ENCODE measurements at places on chromosomes 2 and 18.
A peak's percentile ranks its signal among the peaks of the same experiment; 100 is the strongest.

GRCh38 chr2:14143435-14143834 is 489.1 kb upstream of the LRATD1 start:
- DNase-seq = no peak

- DNase-seq = no peak
Measured at GRCh38 chr18:33761363-33761762, 183.3 kb downstream of the ASXL3 start.

DNA sequence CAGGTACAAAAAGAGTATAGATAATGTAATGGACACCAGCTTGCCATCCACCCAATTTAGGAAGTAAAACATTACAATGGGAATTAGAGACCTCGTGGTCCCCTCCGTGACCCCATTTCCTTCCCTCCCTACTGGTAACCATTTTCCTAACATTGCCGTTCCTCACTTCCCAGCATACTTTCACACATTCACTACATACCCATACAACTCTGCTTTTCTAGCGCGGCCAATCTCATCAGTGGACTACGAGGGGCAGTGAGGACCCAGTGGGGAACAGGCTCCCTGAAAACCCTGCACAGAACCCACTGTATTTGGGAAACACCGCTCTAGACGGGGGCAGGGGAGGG is 1.1 kb downstream of the ENOSF1 start:
- DNase-seq = peak; percentile 19

DNA sequence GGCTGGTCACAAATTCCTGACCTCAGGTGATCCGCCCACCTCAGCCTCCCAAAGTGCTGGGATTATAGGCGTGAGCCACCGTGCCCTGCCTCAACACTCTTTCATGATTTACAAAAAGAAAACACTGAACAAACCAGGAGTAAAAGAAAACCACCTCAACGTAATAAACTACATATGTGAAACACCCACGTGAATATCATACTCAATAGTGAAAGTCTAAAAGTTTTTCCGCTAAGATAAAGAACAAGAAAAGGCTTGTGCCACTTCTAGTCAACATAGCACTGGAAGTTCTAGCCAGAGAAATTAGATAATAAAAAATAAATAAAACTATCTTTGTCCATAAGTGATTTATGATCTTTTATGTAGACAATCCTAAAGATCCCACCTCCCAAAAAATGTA is 68.5 kb downstream of the ROCK2 start:
- no peak for DNase-seq

GRCh38 chr2:160213511-160213910 is 13.4 kb upstream of the ITGB6 start:
- DNase-seq = no peak

GRCh38 chr2:51103205-51103604 is 71.3 kb upstream of the NRXN1 start:
- peak; percentile 88 for DNase-seq

- DNase-seq = no peak
Measured at GRCh38 chr18:44849361-44849760, 168.7 kb downstream of the SETBP1 start.

GRCh38 chr2:88919087-88919738 is 227.7 kb downstream of the RPIA start:
- DNase-seq = no peak

DNA sequence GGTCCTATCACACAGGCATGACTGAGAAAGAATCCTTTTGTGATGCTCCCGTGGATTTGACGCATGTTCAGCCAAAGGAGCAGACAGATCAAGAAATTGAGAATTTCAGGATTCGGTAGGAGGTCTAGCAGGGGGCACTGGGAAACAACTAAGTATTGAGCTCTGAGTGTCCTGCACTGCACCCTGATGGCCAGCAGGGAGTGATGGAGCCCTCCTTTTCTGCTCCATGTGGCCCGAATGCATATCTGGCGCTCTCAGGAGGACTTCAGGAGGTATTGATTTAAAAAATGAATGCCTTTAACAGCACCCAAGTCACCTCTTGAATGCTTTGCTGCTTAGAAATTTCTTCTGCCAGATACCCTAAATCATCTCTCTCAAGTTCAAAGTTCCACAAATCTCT is 58.0 kb downstream of the ZNF519 start:
- peak; percentile 35 for DNase-seq

GRCh38 chr2:22855081-22855480 is 529.9 kb upstream of the KLHL29 start:
- DNase-seq = no peak

DNA sequence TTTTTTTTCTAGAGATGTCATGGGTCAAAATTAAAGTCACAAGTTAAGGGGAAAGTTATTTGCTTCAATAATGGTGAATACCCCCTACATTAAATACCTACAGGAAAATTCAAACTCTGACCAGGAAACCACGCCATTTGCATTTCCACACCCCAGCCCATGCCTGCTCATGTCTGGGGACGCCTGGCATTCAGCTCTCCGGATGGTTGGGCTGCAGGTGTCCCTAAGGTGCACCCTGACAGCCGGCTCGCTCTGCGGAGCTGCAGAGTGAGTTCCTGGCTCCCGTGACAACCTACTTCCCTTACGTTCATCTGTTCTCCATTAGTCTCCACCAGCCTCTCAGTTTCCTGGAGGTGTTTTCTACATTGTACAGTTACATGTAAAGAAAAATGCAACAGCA is 122.7 kb upstream of the RIOK3 start:
- no peak for DNase-seq

DNA sequence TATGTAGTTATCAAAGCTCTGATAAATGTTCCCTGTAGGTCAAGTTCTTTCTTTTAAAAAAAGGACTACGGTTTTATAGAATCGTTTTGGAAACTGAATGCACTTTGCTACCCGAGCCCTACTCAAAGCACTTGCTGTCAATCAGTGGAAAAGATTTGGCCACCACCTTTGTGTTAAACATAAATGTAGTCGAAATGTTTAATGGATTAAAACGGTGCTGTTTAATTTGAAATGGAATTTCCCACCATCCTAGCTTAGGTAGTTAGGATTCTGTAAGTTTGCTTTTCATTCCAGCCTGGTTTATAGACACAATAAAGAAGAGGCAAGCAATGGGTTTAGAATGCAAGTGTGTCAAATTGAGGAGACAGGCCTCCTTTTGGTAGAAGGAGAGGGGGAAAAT is 69.4 kb upstream of the MMADHC start:
- no peak for DNase-seq

DNA sequence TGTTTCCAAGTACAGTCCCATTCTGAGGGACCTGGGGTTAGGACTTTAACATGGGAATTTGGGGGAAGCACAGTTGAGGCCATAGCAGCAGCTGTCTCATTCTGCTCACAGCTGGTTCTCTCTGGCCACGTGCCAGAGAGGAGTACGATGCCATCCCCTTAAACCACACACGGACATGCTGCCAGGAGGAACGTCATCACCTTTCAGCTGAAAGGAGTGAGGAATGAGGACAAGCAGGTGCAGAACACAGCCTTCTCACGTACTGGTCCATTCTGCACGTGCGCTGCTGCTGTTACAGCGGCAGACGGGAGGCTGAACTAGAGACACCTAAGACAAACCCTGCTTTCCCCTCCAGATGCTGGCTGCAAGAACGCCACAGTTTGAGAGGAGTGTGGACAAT is 33.5 kb downstream of the ODC1 start:
- no peak for DNase-seq

- DNase-seq = no peak
Measured at GRCh38 chr2:181785691-181786344, 105.5 kb upstream of the NEUROD1 start.

DNA sequence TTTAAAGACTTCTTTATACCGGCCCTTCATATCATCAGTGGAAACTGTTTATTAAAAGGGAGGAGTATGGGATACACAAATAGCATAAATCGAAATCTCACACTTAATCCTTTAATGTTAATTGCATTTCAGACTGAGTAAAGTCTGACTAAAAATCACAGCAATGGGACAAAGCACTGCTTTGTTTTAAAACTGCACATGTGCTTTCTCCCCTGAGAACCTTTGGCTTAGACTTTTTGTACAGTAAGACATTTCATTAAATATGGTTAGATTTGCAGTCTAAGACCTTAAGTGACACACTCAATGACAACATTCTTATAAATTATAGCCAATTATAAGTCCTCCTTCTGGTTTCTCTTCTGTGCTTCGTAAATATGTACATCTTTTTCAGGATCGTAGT is 12.5 kb downstream of the METTL21A start:
- no peak for DNase-seq

- DNase-seq = no peak
Measured at GRCh38 chr2:236718207-236718992, 148.8 kb downstream of the ACKR3 start.

GRCh38 chr2:121149384-121149783 is 135.6 kb downstream of the TFCP2L1 start:
- DNase-seq = no peak

DNA sequence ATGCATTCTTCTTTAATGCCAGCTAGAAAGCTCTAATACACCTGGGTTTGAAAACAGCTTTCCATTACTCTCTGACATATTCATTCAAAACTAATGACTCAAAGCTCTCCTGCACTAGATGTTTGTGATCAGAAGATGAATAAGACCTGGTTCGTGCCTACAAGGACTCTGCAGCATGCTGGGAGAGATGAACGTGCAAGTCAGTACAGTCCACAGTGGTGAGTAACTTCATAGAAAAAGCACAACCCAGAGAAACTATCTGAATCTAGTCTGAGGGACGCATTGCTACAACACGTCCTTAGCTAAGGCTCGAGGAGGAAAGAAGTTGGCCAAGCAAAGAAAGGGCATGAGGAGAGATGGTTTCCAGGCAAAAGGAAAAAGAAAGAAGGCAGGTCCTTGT is 234.3 kb downstream of the OSR1 start:
- DNase-seq = no peak

- no peak for DNase-seq
Measured at GRCh38 chr2:12498286-12498685, 218.4 kb upstream of the TRIB2 start.

DNA sequence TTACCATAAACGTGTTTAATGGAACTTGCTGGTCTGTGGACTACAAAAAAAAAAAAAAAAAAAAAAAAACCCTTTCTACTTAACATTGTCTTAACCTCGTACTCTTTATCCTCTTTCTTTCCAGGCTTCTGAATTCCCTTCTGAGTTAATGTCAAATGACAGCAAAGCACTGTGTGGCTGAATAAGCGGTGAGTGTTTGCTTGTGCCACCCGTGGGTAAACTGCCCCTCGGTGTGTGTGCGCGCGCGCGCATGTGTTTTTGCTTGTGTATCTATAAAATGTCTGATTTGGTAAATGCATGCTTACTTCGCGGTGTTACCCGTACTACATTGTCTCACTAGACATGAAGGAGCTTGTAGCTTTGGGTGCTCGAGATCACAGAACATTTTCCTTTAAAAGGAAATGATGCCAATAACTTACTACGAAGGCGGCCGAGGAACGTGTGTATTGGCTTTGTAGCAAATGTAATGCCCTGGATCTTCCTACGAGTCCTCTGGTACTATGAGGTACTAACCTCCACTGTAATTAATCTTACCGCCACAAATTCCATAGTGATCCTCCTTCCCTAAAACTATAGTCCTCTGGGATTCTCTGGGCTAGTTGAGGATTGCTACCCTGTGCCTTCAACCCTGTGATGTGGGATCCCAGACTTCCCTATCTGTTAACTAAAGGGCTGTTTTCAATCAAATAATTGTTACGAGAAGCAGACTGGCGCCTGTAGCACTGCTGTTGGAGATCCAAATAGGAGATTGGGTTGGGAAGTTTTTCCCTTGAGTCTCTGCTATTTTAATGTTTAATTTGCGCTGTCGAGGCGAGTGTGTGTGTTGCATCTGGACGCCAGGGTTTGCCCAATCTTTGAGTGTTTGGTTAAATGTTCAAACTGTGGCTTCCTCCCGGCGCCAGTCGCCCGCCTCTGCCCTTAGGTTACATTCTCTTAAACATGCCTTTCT is 1.1 kb downstream of the ID2 start:
- peak; percentile 63 for DNase-seq

DNA sequence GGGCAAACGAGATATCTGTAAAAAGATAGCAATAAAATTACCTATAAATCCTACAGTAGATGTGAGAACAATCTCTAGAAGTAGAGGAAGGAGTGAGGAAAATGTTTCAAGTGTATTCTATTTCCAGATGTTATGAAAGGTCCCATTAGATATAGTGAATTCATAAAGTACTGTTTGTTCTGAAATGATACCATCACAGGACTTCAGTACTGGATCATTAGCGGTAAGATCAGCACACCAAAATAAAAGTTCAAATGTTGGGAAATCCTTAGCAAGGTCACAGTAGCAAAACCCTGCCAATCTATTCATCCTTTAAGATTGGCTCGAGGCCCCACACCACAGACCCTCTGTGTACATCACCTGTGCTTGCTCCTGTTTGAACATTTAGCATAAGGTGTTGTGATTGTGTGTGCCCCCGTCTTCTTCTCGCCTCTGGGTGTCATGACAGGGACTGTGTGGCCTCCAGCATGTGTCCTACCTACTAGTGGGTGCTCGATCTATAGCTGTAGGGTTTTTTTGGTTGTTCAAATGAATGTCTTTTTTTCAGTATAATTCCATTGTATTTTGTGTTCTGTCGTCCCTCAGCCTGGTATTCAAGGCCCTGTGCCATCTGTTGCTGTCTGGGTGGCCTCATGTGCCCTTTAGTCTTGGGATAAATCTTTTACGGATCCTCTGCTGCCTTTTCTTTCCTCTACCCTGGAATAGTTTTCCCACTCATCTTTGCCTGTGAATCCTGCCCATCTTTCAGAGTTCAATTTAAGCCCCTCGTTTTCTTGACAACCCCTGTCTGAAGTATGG is 9.1 kb downstream of the MFSD6 start:
- DNase-seq = no peak

DNA sequence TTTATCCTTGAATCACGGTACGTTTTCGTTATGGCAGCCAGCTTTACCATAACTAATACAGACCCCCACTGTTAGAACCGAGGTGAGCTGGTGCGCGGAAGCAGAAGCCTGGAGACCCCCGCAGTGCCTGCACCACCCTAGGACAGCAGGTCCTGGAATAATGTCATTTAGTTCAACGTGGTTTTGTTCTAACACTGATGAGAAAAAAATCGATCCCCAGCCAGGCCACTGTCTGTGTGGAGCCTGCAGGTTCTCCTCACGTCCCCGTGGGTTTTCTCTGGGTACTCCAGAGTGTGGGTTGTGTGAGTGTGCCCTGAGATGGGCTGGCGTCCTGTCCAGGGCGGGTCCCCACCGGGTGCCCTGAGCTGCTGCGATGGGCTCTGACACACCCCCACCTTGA is 69.9 kb upstream of the ST3GAL5 start:
- DNase-seq = no peak

Measured in ELF-1 (cell line).